ENCODE measurements at places on chromosomes 1 and 21. TPM values are rescaled to one million over a fixed set of nuclear protein-coding genes. Genes with fewer than 3 reads are reported as not detected.

GRCh38 chr1:205447457-205448341, 8.1 kb downstream of the BLACAT1 start:
- H3K27me3 ChIP-seq = peaks cover 44% of the 10 kb centered on the region
- no peak overlapping the region for H3K4me3 ChIP-seq
- no peaks in the 10 kb centered on the region for H3K36me3 ChIP-seq
- peaks cover 13% of the 10 kb centered on the region for H3K4me1 ChIP-seq

Gene KCNA2
- total RNA-seq = 0.29 TPM

DNA sequence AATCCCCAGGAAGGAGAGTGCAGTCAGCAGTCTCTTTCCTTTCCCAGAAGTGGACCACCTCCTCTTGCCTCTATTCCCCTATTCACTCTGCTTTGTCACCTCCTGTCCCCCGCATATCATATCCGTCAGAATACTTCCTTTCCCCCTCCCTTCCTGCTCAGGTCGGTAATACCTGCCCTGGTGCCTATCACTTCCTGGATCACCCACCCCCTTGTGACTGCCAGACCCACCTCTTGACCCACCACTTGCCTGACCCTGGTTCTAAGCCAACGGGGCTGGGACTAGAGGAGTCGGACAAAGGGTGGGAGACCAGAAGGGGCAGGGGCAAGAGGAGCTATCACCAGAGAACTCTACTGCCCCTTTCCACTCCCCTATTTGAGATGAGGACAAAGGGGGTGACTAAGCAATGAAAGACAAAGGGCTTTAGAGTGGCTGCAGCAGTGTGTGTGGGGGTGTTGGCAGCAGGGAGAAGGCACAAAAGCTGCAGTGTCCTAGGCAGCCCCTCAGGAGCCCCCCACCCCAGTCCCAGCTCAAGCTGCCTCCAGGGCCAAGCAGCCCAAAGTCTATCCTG, 1.7 kb upstream of the ADAMTS4 start:
- no peaks in the 10 kb centered on the region for H3K27me3 ChIP-seq
- peaks cover 38% of the 10 kb centered on the region for H3K4me1 ChIP-seq
- no peak for DNase-seq
- H3K4me3 ChIP-seq = no peak overlapping the region

Gene LDLRAD1
- total RNA-seq = not detected

- H3K36me3 ChIP-seq = no peaks in the 10 kb centered on the region
- H3K4me3 ChIP-seq = no peak overlapping the region
- no peak for DNase-seq
- no peaks in the 10 kb centered on the region for H3K4me1 ChIP-seq
These were observed 43.3 kb downstream of the PAX7 start for GRCh38 chr1:18673976-18674375.

GRCh38 chr1:3892748-3893147, 7.3 kb downstream of the C1orf174 start:
- no peaks in the 10 kb centered on the region for H3K27me3 ChIP-seq
- no peak for DNase-seq
- H3K4me1 ChIP-seq = peaks cover 25% of the 10 kb centered on the region
- no peak overlapping the region for H3K4me3 ChIP-seq
- H3K36me3 ChIP-seq = peaks cover 40% of the 10 kb centered on the region
- peak overlapping the region; percentile 65 for H3K27ac ChIP-seq

- H3K4me1 ChIP-seq = no peaks in the 10 kb centered on the region
- H3K4me3 ChIP-seq = no peak overlapping the region
- no peak for DNase-seq
- H3K27ac ChIP-seq = no peak overlapping the region
- no peaks in the 10 kb centered on the region for H3K36me3 ChIP-seq
These were observed 1079.8 kb downstream of the ADGRL2 start for GRCh38 chr1:82880506-82880905.

DNA sequence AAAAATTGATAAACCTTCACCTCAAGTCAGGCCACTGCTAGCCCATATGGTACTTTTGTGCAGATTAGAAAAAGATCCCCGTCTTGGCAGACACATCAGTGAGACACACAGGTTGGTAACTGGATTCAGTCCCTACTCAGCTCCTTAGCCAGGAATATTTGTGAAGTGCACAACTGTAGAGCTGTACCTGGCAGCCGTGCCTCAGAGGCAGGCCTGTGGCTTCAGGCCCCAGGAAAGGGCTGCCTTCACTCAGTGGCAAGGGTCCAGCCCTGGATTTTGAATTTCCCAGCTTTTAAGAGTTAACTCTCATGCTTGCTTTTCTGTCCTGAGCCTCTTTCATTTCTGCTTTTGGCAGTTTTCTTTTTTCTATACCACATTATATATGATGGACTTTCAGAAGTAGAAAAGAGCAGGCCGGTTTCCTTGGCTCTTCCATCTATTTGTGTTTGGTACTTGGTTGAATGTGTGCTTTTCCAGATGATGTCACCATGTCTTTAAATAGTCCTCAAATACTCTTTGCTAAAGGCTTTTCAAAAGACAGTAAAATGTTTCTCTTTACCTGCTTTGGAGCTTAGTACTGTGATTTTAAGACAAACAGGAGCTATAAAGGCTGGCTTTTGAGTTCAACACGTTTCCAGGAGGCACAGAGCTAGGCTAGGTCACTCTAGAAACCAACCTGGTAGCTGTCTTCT, 186.6 kb downstream of the AK5 start:
- DNase-seq = no peak
- no peaks in the 10 kb centered on the region for H3K4me1 ChIP-seq
- no peaks in the 10 kb centered on the region for H3K36me3 ChIP-seq
- H3K4me3 ChIP-seq = no peak overlapping the region
- no peaks in the 10 kb centered on the region for H3K27me3 ChIP-seq

Gene RNU1-3
- 4,541 TPM for total RNA-seq

GRCh38 chr1:248688527-248689298, 13.9 kb downstream of the OR14I1 start:
- H3K36me3 ChIP-seq = no peaks in the 10 kb centered on the region
- peak; percentile 14 for DNase-seq
- H3K27me3 ChIP-seq = no peaks in the 10 kb centered on the region
- no peaks in the 10 kb centered on the region for H3K4me1 ChIP-seq
- H3K27ac ChIP-seq = no peak overlapping the region
- H3K4me3 ChIP-seq = no peak overlapping the region

Gene AADACL4
- not detected for total RNA-seq

- no peak overlapping the region for H3K4me3 ChIP-seq
- no peaks in the 10 kb centered on the region for H3K27me3 ChIP-seq
- no peak overlapping the region for H3K27ac ChIP-seq
- H3K36me3 ChIP-seq = no peaks in the 10 kb centered on the region
These were observed 13.5 kb downstream of the FALEC start for GRCh38 chr1:150529017-150529416.

GRCh38 chr1:90510143-90510542, 207.0 kb downstream of the BARHL2 start:
- no peak overlapping the region for H3K27ac ChIP-seq
- H3K4me1 ChIP-seq = no peaks in the 10 kb centered on the region
- no peak overlapping the region for H3K4me3 ChIP-seq
- H3K36me3 ChIP-seq = no peaks in the 10 kb centered on the region

Gene CD247
- total RNA-seq = 2.5 TPM

GRCh38 chr1:209390764-209391163, 192.8 kb upstream of the CAMK1G start:
- no peaks in the 10 kb centered on the region for H3K27me3 ChIP-seq
- no peak overlapping the region for H3K27ac ChIP-seq
- no peaks in the 10 kb centered on the region for H3K4me1 ChIP-seq
- no peaks in the 10 kb centered on the region for H3K36me3 ChIP-seq
- no peak for DNase-seq

DNA sequence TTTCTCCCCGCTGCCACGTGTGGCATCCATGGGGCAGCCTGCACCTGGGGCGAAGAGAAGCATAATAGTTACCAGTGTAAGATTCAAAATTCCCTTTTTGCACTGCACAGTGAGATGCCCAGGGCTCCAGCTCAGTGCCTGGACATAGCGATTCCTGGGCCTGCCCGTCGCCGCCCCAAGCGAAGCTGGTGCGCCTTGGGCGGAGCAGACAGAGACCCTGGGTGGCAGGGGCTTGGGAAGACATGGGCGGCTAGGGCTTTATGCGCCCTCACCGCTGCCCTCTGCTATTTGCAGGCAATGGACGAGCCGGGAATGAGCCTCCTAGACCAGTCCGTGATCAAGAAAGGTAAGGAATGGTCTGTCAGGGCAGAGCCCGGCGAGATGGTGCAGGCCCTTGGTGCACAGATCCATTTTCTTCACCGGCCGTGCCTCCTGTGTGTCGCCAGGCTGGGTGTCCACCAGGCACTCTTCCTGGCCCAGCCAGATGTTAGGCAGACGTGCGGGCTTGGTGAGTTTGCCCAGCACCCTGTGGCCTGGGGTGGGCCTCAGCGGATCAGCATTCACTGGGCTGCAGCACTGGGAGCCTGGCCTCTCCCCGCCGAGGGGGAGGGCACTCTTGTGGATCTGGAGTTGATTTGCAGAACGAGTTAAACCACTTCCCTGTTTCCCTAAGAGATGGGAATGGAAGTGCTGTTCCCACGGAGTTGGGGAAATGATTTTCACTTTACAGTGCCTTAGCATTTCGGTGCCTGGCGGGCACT, 1.7 kb downstream of the TFAP2E start:
- no peak overlapping the region for H3K4me3 ChIP-seq
- no peaks in the 10 kb centered on the region for H3K36me3 ChIP-seq
- no peaks in the 10 kb centered on the region for H3K27me3 ChIP-seq
- peaks cover 36% of the 10 kb centered on the region for H3K4me1 ChIP-seq

Gene CXADR
- not detected for total RNA-seq

Gene RNU1-2
- total RNA-seq = 4,541 TPM

Gene NHLH1
- total RNA-seq = 0.39 TPM

Gene FBXO28
- total RNA-seq = 37.0 TPM

DNA sequence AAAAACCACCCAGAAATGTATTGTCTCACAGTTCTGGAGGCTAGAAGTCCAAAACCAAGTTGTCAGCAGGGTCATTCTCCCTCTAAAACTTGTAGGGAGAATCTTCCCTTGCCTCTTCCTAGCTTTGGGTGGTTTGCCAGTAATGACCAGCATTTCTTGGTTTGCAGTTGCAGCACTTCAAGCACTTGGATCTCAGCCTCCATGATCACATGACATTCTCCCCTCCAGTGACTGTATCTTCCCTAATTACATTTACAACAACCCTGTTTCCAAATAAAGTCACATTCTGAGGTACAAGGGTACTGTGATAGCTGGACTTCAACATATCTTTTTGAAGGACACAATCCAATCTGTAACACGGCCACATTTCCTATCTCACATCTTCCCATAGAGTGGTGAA, 37.2 kb downstream of the EVI5 start:
- H3K4me3 ChIP-seq = no peak overlapping the region
- no peak overlapping the region for H3K27ac ChIP-seq
- peaks cover 5% of the 10 kb centered on the region for H3K4me1 ChIP-seq

GRCh38 chr1:8671306-8671917, 146.0 kb downstream of the RERE start:
- no peaks in the 10 kb centered on the region for H3K36me3 ChIP-seq
- no peaks in the 10 kb centered on the region for H3K27me3 ChIP-seq
- peaks cover 48% of the 10 kb centered on the region for H3K4me1 ChIP-seq
- no peak overlapping the region for H3K27ac ChIP-seq

GRCh38 chr1:7386226-7387052, 384.7 kb upstream of the VAMP3 start:
- no peak for DNase-seq
- H3K27me3 ChIP-seq = no peaks in the 10 kb centered on the region
- H3K27ac ChIP-seq = no peak overlapping the region
- no peak overlapping the region for H3K4me3 ChIP-seq

GRCh38 chr1:223765719-223766340, 53.5 kb downstream of the CAPN2 start:
- no peak overlapping the region for H3K27ac ChIP-seq
- no peak overlapping the region for H3K4me3 ChIP-seq
- DNase-seq = no peak

DNA sequence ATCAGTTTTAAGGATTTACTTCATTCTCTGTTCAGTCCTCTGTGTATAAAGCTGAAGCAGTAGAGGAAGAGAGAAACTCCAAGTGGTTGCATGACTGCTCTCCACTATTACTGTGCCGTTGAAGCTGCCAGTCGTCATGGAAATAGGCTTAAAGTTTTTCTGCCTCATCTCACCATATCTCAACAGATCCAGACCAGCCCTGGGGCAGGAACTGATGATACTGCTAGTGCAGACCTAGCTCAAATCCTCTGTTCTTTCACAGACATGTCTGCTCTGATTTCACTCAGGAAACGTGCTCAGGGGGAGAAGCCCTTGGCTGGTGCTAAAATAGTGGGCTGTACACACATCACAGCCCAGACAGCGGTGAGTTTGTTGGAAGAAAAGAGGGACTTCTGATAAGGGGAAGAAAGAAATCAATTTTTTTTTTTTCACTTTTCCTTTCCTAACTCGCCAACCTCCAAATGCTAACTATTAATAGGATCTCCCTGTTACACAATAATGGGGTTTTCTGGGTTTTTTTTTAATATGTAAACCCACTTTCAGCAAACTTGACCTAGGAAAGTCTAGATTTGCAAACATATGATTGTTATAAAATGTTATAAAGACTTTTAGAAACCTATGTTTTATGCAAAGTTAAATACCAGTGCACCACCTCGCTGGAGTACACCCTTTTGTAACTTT, 22.2 kb upstream of the STRIP1 start:
- H3K4me3 ChIP-seq = peak overlapping the region; percentile 37
- H3K4me1 ChIP-seq = peaks cover 25% of the 10 kb centered on the region
- peaks cover 42% of the 10 kb centered on the region for H3K36me3 ChIP-seq
- H3K27me3 ChIP-seq = no peaks in the 10 kb centered on the region
- H3K27ac ChIP-seq = peak overlapping the region; percentile 93

GRCh38 chr21:33682992-33683627, 40.8 kb downstream of the ITSN1 start:
- DNase-seq = no peak
- H3K27me3 ChIP-seq = no peaks in the 10 kb centered on the region
- no peaks in the 10 kb centered on the region for H3K36me3 ChIP-seq
- no peak overlapping the region for H3K27ac ChIP-seq

DNA sequence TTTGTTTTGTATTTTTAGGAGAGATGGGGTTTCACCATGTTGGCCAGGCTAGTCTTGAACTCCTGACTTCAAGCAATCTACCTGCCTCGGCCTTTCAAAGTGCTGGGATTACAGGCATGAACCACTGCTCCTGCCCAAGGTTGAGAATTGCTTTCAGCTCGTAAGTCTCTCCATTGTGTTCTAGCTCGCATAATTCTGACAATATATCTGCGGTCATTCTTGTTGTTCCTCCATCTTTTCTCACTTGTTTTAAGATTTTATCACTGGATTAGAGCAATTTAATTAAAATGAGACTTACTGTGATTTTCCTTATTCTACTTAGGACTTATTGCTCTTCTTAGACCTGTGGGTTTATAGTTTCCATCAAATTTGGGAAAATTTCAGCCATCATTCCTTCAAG, 102.9 kb downstream of the AHCTF1 start:
- H3K27me3 ChIP-seq = no peaks in the 10 kb centered on the region
- no peak overlapping the region for H3K4me3 ChIP-seq
- H3K36me3 ChIP-seq = no peaks in the 10 kb centered on the region
- no peak for DNase-seq
- no peaks in the 10 kb centered on the region for H3K4me1 ChIP-seq
- no peak overlapping the region for H3K27ac ChIP-seq

- no peaks in the 10 kb centered on the region for H3K36me3 ChIP-seq
- peak overlapping the region; percentile 56 for H3K27ac ChIP-seq
- DNase-seq = peak; percentile 59
- peak overlapping the region; percentile 40 for H3K4me3 ChIP-seq
These were observed 103.2 kb upstream of the DYNLT5 start for GRCh38 chr1:66648901-66649595.

GRCh38 chr1:41656825-41657500, 172.5 kb upstream of the EDN2 start:
- peaks cover 37% of the 10 kb centered on the region for H3K4me1 ChIP-seq
- no peak overlapping the region for H3K27ac ChIP-seq
- no peak overlapping the region for H3K4me3 ChIP-seq
- DNase-seq = no peak

Gene BATF3
- 0.78 TPM for total RNA-seq
